Activated T-cell treated with anti-CD3 and anti-CD28 coated beads, Interleukin-2, amount 50 U/mL, for 4 hours (primary cell): ENCODE measurements at places on chromosomes 16 and 17.

GRCh38 chr17:39486242-39486641 lies 25.0 kb downstream of the CDK12 start:
- DNase-seq = no peak

- DNase-seq = no peak
These were observed 36.7 kb upstream of the ERCC4 start for GRCh38 chr16:13883276-13883675.

- DNase-seq = no peak
These were observed 53.6 kb upstream of the TBX2 start for GRCh38 chr17:61345825-61346666.

DNA sequence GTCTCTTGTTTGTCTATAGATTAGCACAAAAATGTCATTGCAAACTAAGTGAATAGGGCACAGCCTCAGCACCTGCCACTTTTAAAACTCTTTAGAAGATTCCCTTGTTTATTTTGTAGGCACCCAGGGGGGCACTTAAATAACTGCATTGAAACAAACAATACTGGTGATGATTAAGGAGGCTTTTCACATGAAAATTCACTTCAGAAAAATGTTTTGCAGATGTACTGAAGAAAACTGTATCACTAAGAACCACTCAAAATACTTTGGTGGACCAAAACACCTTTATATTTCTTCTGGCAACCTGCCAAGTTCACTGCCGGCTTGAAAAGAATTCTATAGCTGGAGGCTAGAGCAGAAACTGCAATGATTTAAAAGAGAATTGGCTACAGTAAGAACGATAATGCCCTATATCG lies 281.5 kb downstream of the TOX3 start:
- DNase-seq = no peak

DNA sequence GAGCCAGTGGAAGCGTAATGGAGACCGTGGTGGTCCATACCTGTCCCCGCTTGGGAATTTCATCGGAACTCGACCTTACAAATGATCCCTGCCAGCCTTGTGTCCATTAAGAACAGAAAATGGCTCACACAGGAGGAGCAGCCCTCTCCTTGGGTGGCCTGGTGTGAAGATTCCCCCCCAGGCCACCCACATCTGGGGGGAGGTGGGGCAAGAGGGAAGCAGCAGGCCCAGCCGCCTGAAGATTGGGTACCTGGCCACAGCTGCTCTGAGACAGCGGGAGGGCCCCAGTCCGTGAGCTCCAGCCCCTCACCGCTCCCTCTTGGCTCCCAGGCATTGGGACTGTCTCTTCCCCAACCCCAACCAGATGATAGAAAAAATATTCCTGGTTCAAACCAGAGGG lies 277.8 kb upstream of the FOXF1 start:
- no peak for DNase-seq

DNA sequence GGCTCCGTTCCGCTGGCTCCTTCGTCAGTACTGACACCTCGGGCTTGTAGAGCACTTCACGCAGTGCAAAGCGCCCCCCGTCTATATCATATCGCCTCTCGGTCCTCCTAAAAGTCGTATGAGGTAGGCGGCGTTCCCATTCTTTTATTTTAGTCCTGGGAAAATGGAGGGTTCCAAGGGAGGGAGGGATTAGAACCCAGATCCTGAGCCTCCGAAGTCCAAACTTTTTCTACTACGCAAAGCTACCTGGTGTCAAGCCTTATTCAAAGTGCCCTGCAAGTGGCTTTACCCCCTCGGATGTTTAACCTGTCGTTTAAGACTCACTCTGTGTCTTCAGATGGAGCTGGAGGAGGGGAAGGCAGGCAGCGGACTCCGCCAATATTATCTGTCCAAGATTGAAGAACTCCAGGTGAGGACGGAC lies 348 bp upstream of the FTSJ3 start:
- DNase-seq = no peak

- no peak for DNase-seq
These were observed 87.5 kb upstream of the CLEC18A start for GRCh38 chr16:69863401-69864281.

GRCh38 chr16:58462499-58462996 lies 37.4 kb upstream of the NDRG4 start:
- no peak for DNase-seq

DNA sequence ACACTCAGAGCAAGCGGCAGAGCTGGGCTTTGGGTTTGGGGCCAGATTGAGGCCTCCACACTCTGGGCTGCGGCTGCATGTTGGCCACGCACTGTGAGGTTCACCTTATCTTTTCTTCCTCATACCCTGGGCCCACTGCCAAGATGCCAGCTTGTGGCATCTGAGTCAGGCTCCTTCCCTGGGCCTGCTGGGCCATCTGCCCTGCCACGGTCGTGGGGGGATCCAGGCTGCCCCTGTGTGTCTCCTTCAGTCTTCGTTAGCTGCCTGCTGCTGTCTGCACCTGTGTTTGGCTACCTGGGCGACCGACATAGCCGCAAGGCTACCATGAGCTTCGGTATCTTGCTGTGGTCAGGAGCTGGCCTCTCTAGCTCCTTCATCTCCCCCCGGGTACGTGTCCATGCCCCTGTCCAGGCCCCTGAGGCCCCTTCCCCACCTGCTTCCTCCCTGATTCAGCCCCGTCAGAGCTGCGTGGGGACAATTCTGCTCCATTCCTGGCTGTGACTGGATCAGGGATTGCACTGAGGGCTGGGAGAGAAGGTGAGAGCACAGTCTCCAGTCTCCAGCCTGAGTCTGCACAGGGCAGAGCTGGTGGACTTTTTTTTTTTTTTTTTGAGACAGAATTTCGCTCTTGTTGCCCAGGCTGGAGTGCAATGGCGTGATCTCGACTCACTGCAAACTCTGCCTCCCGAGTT lies 11.2 kb downstream of the SPNS3 start:
- no peak for DNase-seq

GRCh38 chr17:31495022-31495885 lies 103.8 kb downstream of the RAB11FIP4 start:
- DNase-seq = no peak

DNA sequence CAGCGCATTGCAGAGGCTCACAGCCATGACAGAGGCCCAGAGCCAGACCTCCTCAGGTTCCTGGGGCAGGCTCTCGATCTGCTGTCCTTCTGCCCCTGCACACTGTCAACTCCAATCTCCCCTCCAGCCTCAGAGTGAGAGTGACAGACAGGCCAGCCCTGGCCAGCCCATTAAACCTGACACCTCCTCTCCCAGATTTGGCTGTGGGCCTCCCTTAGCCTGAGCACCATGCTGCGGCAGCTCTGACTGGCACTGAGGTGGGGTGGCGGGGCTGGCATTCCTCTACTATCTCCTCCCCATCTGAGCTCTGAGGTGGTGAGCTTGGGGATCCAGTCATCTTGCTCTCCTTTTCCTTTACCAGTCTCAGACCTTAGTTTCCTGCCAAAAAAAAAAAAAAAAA lies 15.5 kb upstream of the C1QL1 start:
- no peak for DNase-seq

DNA sequence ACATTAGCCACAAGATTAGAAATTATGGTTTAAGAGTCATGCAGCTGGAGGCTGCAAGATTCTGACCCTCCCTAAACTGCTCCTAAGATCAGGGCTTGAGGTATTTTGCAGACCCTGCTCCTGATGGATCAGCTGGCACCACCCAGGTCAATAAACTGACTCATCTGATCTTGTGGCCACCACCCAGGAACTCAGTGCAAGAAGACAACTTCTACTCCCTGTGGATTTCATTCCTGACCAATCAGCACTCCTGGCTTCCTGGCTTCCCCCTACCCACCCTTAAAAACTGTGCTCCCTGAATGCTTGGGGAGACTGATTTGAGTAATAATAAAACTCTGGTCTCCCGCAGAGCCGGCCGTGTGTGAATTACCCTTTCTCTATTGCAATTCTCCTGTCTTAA lies 25.0 kb upstream of the MILR1 start:
- no peak for DNase-seq

GRCh38 chr16:4920826-4921225 lies 16.1 kb downstream of the PPL start:
- no peak for DNase-seq

GRCh38 chr16:31695667-31696066 lies 168.0 kb downstream of the AHSP start:
- DNase-seq = no peak

GRCh38 chr16:52561910-52562741 lies 15.2 kb upstream of the TOX3 start:
- no peak for DNase-seq

DNA sequence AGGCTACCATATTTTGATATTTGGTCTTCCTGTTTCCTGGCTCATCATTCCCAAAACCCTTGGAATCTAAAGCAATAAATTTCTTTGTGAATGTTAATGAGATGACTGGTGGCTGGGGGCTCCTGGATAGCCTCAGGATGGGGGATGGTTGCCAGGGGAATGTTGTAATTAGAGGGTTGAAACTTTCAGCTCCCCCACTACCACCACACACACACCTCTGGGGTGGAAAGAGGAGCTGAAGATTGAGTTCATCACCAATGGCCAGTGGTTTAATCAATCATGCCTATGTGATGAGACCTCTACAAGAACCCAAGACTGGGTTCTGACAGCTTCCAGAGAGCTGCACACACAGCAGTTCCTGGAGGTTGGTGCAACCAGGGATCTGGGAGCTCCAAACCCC lies 59.1 kb downstream of the HS3ST3A1 start:
- no peak for DNase-seq

GRCh38 chr17:18965530-18966236 lies 13.7 kb downstream of the SLC5A10 start:
- no peak for DNase-seq

DNA sequence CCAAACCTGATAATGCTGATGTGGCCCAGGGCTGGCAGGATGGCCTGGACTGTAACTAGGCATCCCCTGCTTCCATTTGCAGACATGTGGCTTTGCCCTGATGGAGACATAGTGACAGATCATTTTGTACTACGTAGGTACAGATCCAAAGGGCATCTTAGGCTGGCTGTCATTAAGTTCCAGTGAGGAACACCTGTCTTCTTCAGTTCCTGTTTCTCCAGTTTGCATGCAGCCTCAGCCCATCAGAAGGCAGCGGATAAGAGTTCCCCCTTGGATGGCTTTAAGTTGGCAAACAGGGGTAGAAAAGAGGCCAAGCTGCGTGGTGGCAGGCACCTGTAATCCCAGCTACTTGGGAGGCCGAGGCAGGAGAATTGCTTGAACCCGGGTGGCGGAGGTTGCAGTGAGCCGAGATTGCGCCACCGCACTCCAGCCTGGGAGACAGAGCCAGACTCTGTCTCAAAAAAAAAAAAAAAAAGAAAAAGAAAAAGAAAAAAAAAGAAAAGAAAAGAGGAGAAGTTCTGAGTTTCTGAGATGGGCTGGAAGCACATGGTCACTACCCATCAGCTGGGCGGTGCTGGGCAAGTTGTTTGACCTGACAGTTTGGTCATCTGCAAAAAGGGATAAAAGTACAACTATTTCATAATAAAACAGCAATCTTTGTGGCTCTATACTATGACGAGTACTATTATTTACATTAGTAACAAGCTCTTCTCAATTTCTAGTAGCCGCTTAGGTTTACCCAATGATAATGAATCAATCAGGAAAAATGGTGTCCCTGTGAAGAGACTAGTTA lies 42.7 kb downstream of the CPPED1 start:
- no peak for DNase-seq

DNA sequence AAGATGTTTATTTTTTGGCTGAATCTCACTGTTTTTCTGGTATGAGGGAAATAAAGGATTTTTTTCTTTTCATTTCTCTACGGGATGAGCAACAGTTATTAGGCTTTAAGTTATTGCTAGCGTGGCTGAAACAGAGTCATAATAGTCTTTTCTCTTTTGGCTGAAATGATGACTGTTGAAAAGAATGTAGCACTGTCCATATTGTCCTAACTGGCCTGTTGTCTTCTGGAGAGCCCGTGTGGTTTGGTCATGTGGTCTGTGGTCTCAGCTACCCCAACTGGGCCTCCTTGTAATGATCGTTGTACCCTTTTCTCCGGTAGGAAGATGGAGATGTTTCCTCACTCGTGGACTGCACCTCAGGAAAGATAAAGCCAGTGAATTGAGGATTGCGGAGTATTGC lies 36.6 kb downstream of the EPN2 start:
- no peak for DNase-seq
